ENCODE measurements at places on chromosomes 12 and 14.

DNA sequence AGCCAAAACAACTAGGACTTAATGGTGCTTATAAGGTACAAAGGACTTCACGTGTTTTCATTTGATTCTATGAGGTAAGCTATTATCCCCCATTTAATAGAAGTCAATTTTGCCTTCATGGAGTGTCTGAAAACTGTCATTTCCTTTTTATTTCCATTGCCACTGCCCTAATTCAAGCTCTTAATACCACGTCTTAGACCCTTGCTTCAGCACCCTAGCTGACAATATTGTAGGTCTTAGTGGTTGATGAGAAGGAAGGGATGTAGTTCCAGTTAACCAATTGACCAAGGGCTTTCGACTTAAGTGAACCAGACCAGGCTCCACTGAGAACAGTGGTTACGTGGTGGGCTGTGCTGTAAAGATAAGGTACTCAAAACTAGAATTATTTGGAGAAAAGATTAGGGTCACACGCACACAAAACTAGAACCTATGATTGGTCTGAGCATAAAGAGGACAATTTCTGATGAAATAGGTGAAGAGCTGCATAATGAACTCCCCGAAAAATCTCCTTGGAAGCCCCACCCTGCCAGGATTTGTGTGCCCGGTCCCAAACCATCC lies 9.6 kb upstream of the ASIC1 start:
- DNase-seq: no peak

- DNase-seq: no peak
Measured at GRCh38 chr12:28602786-28603185, 412.5 kb downstream of the CCDC91 start.

- DNase-seq: no peak
Measured at GRCh38 chr14:95439881-95440280, 76.6 kb downstream of the SYNE3 start.

GRCh38 chr12:28328967-28329366 lies 138.7 kb downstream of the CCDC91 start:
- DNase-seq: no peak

- no peak for DNase-seq
Measured at GRCh38 chr12:89206390-89206789, 145.9 kb downstream of the DUSP6 start.

GRCh38 chr14:93285044-93285443 lies 47.8 kb downstream of the BTBD7 start:
- no peak for DNase-seq

DNA sequence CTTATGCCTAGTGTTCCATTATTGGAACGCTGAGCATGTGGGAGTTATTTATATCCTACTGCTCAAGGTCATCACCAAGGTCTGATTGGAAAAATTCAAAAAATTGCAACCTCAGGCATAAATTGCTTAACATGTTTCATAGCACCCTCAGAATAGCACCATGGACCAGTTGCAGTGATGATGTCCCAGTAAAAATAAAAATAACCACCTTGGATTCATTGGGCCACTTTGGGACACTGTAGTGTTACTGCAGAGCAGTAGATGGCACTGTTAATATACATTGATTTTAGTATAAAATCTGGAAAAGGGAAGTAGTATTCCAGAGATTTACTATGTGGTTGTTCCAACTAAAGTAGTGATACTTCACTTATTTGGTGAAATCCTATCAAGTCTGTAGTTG lies 31.0 kb upstream of the PTCSC3 start:
- DNase-seq: no peak

- DNase-seq: no peak
Measured at GRCh38 chr14:24235804-24236688, 3.3 kb downstream of the GMPR2 start.

GRCh38 chr14:64823305-64823861 lies 56.3 kb downstream of the SPTB start:
- peak; percentile 55 for DNase-seq

DNA sequence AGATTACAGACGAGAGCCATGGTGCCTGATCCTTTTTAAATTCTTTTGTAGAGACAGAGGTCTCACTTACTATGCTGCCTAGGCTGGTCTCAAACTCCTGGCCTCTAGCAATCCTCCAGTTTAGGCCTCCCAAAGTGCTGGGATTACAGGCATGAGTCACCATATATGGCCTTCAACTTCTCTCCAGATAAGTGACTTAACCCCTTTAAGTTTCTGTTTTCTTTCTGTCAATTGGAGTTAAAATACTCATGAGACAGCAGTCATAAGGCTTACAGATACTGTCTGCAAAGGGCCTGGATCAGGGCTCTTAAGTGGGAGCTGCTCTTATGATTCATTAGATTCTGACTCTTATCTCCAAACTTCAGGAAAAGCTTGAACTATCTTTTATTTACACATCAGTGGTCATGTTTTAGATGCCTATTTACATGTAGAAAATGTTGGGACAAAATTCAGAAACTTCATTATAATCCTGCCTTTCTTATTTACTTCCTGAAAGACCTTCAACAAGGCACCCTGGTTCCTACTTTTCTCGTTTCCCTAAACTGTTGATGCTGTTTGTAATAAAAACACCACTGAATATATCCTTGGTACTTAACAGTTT lies 271.5 kb upstream of the TBX3 start:
- DNase-seq: no peak

DNA sequence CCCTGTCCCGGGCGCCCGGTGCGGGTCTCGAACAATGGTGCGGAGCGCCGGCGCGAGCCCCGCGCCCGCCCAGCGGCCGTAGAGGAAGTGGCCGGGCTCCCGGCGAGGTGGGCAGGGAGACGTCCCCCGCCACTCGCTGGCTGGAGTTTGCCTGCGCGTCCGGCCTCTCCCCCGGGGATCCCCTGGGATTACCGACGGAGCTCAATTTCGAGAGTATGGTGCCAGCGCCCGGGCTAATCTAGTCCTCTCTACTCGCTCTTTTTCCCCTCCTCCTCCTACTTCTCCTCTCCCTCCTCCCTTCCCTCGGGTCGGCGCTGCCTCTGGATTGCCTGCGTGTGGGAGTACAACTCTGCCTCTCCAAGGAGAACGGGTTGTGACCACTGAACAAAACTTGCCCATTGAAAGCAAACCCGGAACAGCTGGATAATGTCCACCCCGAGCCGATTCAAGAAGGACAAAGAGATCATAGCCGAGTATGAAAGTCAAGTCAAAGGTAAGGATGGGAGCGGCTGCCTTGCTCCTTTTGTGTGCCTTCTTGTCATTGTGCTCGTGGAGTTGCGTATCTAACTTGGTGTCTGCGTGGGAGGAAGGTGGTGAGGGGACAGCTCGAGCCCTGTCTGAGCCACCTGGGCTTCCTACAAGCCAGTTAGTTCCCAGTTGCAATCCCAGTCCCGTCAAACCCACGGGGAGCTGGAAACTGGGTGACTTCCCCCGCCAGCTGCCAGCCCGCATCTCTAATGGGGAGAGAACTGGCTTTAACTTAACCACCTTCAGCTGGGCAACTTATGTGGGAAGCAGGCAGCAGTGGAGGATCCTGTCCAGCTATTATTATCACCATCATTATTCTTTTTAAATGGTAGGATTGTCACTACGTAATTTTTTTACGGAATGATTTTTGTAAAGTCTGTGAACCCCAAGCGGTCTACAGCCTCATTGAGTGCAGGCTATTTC lies at the start of gene SRGAP1:
Gene SRGAP1, plus strand, starts transcription at position 310 of the 951 bp plus-strand sequence. Its CDS starts 117 bp downstream, at position 427.
- DNase-seq: peak; percentile 57

GRCh38 chr12:83086023-83086422 lies 399.3 kb downstream of the TMTC2 start:
- DNase-seq: no peak

DNA sequence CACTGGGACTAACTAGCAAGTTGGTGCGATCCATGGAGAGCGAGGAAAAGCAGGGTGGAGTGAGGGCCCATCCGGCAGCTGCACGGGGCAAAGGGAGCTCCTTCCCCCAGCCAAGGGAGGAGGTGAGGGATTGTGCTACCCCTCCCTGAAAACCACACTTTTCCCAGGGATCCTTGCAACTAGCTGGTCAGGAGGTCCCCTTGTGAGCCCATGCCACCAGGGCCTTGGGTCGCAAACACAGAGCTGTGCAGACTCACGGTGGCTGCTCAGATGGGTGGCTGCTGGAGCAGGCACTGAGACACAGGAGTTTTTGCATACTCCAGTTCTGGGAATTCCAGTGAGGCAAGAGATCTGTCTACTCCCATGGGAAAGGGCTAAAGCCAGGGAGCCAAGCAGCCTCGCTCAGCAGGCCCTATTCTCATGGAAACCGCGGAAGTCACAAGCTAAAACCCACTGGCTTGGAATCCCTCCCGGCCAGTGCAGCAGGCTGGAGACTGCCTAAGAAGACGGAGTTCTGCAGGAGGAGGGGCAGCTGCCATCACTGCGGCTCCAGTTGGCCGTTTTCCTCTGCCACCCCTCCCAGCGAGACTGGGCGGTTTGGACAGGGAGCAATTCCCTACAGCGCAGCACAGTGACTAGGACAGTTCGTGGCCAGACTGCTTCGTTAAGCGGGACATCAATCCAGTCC lies 10.9 kb upstream of the ZNF705A start:
- DNase-seq: peak; percentile 11

Data from hypothalamus (tissue), 51 donors.